ENCODE measurements at places on chromosomes 5 and 9. TPM values are rescaled to one million over a fixed set of nuclear protein-coding genes. Genes with fewer than 3 reads are reported as not detected.

DNA sequence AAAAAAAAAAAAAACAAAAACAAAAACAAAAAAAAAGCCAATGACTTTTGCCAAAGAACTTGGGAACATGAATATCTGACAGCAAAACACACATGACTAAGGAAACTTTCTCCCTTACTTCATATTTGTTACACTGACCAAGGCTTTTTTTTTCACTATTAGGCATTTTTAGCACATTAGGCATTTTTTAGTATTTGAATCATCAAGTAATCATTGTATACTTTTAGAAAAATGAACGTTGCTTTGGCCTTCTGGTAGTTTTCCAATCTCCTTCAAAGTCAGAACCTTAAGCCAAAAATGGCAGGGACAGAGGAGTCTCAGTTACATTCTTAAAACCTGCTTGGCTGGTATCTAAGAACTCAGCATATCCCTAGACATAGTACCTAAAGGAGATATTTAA, 19.3 kb downstream of the NREP start:
- H3K27me3 ChIP-seq: no peaks in the 10 kb centered on the region
- no peak for DNase-seq
- peaks cover 78% of the 10 kb centered on the region for H3K4me1 ChIP-seq
- no peak overlapping the region for H3K4me3 ChIP-seq
- H3K27ac ChIP-seq: peak overlapping the region; percentile 31
- no peaks in the 10 kb centered on the region for H3K36me3 ChIP-seq

DNA sequence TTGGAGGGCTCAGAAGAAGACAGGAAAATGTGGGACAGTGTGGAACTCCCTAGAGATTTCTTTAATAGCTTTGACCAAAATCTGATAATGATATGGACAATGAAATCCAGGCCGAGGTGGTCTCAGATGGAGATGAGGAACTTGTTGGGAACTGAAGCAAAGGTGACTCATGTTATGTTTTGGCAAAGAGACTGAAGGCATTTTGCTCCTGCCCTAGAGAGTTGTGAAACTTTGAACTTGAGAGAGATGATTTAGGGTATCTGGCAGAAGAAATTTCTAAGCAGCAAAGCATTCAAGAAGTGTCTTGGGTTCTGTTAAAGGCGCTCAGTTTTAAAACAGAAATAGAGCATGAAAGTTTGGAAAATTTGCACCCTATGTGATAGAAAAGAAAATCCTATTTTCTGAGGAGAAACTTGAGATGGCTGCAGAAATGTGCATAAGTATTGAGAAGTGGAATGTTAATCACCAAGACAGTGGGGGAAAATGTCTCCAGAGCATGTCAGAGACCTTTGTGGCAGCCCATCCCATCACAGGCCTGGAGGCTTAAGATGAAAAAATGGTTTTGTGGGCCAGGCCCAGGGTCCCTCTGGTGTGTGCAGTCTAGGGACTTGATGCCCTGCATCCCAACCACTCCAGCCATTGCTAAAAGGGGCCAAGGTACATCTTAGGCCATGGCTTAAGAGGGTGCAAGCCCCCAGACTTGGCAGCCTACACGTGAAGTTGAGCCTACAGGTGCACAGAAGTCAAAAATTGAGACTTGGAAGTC, 463.7 kb upstream of the TLE4 start:
- no peaks in the 10 kb centered on the region for H3K27me3 ChIP-seq
- H3K4me3 ChIP-seq: no peak overlapping the region
- H3K27ac ChIP-seq: no peak overlapping the region

The TPM2 gene
- total RNA-seq: 6,047 TPM

The TEX48 gene
- total RNA-seq: not detected

DNA sequence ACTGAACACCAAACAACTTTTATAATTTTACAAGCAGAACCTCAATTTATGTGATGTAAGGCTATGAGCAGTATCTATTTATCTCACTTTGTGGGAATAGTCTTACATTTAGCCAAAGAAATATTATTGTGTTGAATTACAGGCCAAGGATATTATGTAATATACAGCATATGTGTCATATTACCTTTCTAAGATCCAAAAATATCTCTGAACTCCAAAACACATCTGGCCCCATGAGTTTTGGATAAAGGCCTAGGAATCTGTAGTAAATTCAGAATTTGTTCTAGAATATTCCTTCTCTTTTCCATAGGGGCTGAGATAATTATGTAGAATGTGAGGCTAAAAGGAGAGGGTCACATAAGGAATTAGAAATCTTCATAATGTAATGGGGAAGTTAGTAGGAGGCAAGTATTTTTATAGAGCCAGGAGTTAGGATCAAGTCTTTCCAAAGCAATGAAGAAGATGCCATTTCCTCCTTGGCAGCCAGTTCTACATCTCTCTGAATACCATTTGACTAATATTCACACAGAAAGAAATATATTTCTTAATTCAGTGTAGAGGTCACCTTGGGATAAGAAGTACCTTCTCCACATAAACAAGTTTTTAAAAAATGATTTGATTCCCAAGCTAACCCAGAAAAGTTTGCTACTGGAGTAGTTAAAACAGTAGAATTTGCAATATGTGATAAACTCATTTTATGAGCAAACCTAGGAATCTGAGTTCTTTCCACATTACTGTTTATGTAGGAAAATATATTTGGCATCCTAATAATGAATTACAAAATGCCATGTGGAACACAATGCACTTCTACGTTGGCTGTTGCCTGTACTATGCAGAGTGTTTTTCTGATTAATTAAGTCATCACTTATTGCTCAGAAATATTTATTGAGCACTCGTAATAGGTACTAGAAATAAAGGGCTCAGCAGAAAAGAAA, 20.3 kb upstream of the GRAMD2B start:
- H3K27me3 ChIP-seq: no peaks in the 10 kb centered on the region
- H3K4me3 ChIP-seq: no peak overlapping the region
- no peaks in the 10 kb centered on the region for H3K36me3 ChIP-seq
- no peaks in the 10 kb centered on the region for H3K4me1 ChIP-seq

The RASEF gene
- total RNA-seq: not detected

- H3K36me3 ChIP-seq: no peaks in the 10 kb centered on the region
- no peak for DNase-seq
- H3K27ac ChIP-seq: peak overlapping the region; percentile 76
- H3K27me3 ChIP-seq: no peaks in the 10 kb centered on the region
These were observed 141.6 kb downstream of the GHR start for GRCh38 chr5:42564689-42565356.

GRCh38 chr9:76561050-76561713, 102.2 kb downstream of the GCNT1 start:
- no peak overlapping the region for H3K4me3 ChIP-seq
- no peaks in the 10 kb centered on the region for H3K27me3 ChIP-seq
- H3K27ac ChIP-seq: no peak overlapping the region

GRCh38 chr9:137046088-137046787, at the start of gene NPDC1:
Gene NPDC1 (minus strand): TSS chr9:137046177. CDS start chr9:137045989, 188 bp downstream.
- H3K4me1 ChIP-seq: peaks cover 18% of the 10 kb centered on the region
- H3K4me3 ChIP-seq: peak within 1 kb of the TSS; percentile 69
- peak within 1 kb of the TSS; percentile 50 for H3K27ac ChIP-seq
- H3K27me3 ChIP-seq: peaks cover 10% of the 10 kb centered on the region
- no peaks in the 10 kb centered on the region for H3K36me3 ChIP-seq

- DNase-seq: no peak
- no peaks in the 10 kb centered on the region for H3K36me3 ChIP-seq
- H3K27ac ChIP-seq: no peak overlapping the region
- no peaks in the 10 kb centered on the region for H3K4me1 ChIP-seq
- no peak overlapping the region for H3K4me3 ChIP-seq
These were observed 19.3 kb upstream of the GRAMD2B start for GRCh38 chr5:126403876-126404275.

- peaks cover 68% of the 10 kb centered on the region for H3K4me1 ChIP-seq
- peak overlapping the region; percentile 53 for H3K27ac ChIP-seq
- H3K4me3 ChIP-seq: peak overlapping the region; percentile 24
- H3K27me3 ChIP-seq: no peaks in the 10 kb centered on the region
- peak; percentile 83 for DNase-seq
These were observed 23.9 kb downstream of the PIK3R1 start for GRCh38 chr5:68239487-68239886.

The ANKRD18A gene
- total RNA-seq: 1.5 TPM

The STPG3 gene
- total RNA-seq: not detected

The PIP5KL1 gene
- total RNA-seq: 0.44 TPM

The TRIM36 gene
- total RNA-seq: 0.49 TPM

DNA sequence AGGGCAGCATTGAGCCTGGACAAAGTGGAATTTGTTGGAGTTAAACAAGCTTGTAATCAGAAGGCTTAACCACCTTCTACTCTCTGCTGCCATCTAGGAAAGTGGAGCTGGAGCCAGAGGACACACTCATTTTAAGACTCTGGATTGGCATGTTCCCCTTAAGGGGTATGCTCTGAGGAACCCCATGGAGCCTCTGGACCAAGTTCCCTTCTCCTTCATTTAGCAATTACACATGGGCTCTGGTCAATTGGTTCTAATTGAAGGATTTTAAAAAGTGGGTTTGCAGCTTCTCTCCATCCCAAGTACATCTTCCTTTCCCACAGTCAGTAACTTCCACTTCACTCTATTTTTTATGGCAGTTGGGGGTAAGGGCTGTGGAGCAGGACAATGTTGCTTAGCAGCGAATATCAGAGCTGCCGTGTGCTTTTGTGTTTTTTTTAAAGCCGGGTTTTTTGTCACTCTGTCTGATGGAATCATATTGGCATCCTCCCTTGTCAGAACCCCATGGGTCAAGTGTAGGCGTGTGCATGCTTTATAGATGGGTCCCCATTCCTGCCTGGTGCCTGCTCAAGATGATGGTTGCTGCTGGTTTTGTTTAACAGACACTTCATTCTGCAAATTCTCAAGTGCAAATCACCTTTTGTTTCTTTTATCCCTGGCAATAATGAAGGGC, 330.7 kb upstream of the ADAMTSL1 start:
- DNase-seq: no peak
- H3K27ac ChIP-seq: no peak overlapping the region
- H3K4me3 ChIP-seq: no peak overlapping the region
- no peaks in the 10 kb centered on the region for H3K27me3 ChIP-seq
- H3K36me3 ChIP-seq: no peaks in the 10 kb centered on the region

The QRFP gene
- not detected for total RNA-seq

- peak overlapping the region; percentile 42 for H3K4me3 ChIP-seq
- no peaks in the 10 kb centered on the region for H3K36me3 ChIP-seq
- H3K27me3 ChIP-seq: no peaks in the 10 kb centered on the region
- DNase-seq: peak; percentile 72
These were observed 72.4 kb upstream of the ZNF622 start for GRCh38 chr5:16538006-16538405.
